ENCODE measurements at places on chromosomes 13 and 19. TPM values are rescaled to one million over a fixed set of nuclear protein-coding genes. Genes with fewer than 3 reads are reported as not detected.

DNA sequence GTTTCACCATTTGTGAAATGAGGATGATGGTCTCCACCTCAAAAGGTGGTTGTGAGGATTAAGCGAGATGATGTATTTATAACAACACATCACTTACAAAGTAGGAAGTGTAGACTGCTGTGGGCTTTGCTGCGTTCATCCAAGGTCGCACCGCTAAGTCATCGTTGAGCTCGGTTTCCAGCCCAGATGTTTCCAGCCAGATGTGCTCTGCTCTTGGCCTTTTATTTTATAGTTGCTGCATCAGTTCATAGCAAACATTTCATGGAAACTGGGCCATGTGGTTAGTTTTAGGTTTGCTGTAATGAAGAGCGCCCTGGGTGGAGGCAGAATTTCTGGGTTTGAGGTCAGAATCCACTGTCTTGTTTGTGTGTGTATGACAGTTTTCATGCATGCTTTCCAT lies 76.5 kb upstream of the RNF113B start:
- no peak for DNase-seq

Gene CCDC70
- not detected for total RNA-seq

- no peak for DNase-seq
These were observed 42.7 kb upstream of the VSTM2B start for GRCh38 chr19:29482855-29483640.

Gene SPRED3
- total RNA-seq: 4.2 TPM

GRCh38 chr19:48329167-48329891 lies 4.0 kb downstream of the EMP3 start:
- peak; percentile 75 for DNase-seq

Gene PSMD8
- total RNA-seq: 229 TPM

- peak; percentile 88 for DNase-seq
These were observed at the start of gene ZNF730 for GRCh38 chr19:23116802-23117571. Gene ZNF730 (plus strand): TSS chr19:23117025. CDS start chr19:23117174, 149 bp downstream.

Gene ZNF85
- total RNA-seq: 0.26 TPM

GRCh38 chr13:25151626-25152195 lies 20.4 kb downstream of the AMER2 start:
- DNase-seq: no peak

GRCh38 chr13:59776924-59777690 lies 386.6 kb downstream of the DIAPH3 start:
- DNase-seq: no peak

Measured in H7 (cell line).